T-helper 9 cell (primary cell): ENCODE measurements at places on chromosomes 4 and X.

DNA sequence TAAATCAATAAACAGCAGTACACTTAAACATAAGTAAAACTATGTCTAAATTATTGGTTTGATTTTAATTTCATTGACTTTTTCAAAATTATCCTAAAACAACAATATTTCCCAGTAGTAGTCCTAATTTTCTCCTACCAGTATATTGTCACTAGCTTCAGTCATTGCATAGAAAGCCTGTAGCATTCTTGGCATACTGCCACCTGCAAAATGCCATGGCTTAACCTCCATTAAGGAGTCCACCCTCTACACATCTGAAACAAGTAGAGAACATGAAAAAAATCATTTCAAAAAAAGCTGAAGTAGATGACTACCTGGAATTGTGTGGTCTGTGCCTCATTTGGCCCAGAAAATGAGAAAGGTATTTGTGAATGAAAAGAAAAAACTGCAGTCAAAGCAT is 348.5 kb downstream of the INPP4B start:
- no peak for DNase-seq

DNA sequence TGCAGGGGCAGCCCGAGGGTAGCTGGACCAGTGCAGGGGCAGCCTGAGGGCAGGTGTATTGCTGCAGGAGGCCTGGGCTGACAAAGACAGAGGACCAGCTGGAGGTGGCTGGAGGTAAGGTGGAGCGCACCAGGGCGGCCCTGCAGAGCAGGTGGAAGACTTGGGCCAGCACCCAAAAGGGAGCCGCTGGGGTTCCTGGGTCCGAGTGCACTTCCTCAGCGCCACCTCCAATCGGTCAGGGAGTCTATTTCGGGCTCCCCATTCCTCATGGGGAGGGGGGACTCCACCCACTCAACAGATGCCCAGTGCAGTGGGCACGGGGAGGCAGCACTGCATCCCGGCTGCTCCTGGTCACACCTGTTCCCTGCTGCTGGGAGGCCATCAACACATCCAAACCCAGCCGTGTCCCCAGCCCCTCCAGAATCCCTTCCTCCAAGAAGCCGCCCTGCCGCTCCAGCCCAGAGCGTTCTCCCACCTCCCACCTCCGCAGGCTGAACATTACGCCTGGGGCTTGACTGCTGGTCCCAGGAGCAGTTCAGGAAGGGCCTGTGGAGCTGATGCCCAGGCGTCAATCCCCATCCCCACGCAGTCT is 1.5 kb downstream of the LRPAP1 start:
- DNase-seq: no peak

- no peak for DNase-seq
These were observed 13.4 kb upstream of the IBSP start for GRCh38 chr4:87785731-87786509.

DNA sequence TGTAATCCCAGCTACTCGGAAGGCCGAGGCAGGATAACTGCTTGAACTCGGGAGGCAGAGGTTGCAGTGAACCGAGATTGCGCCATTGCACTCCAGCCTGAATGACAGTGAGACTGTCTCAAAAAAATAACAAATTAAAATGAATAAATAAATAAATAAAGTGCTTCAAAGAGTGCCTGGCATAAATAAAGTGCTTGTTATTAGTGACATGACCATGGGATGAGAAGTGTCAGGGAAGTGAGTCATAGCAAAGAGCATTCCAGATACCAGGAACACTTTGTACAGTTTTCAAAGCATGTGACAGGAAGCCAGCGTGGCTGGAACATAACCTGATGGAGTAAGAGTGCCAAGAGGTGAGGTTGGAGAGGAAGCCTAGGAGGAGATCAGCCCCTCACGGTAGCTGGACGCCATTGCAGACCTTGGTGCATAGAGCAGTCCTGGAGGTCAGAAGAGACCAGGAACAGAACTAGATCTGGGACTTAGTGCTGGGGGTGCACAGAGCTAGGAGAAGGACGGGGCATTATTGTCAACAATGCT is 6.0 kb upstream of the WDR13 start:
- no peak for DNase-seq

DNA sequence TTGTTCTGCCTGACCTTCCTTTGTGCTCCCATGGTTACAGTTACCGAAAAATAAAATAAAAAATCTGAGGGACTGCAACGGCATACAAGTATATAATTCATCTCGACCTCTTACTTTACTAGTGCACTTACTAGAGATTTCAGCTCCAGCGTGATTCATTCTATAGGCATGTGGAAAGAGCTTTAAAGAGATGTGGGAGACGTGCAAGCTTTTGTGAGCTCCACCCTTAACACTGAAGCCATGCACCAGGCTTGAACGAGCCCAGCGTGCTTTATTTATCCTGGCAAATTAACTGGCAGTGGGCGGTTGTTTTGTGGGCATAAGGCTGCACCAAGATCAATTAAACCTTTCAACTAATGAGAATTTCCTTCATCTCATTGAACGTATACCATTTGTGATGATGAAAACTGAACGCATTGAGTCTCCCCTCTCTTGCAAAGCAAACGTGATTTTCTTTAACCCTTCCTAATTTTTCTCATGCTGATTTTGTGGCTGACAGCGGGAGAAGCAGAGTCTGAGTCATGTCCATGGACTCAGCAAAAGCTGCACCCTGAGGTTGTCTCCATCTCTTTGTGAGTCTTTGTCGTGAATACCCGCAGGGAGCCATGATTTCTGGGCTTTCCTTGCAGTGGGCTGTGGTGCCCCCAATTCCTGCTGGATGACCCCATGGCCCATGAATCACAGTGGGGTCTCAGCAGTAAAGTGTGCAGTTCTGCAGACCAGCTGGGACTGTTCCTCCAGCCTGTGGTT is 60.1 kb downstream of the MXRA5 start:
- no peak for DNase-seq

DNA sequence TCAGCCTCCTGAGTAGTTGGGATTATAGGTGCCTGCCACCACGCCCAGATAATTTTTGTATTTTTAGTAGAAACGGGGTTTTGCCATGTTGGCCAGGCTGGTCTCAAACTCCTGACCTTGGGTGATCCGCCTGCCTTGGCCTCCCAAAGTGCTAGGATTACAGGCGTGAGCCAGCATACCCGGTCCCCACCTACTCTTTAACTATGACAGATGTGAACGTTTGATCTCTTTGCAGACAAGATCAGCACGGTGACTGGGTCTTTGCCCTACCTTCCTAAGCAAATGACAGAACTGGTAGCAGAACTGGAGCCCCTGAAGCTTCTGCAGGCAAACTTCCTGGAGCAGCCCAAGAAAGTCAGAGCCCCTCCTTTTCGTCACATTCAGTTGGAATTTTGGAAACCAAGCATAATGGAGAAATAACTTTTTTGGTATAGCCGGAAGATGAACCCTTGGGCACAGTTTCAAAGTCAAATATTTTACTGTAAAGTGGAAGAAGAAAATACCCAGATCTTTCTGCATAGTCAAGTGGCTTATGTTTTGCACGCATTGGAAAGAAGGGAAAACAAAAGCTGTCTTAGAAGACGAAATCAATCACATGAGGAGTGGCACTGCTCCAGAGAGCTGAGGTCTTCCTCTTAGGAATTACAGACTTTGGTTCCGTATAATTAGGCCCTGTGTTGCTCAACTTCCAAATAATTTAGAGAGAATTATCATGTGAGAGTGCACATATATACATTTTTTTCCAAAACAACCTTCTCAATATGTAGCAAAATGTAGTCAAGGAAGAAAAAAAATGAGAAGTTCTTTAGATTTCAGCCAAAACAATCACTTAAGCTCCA is 90.6 kb downstream of the SORBS2 start:
- DNase-seq: no peak

DNA sequence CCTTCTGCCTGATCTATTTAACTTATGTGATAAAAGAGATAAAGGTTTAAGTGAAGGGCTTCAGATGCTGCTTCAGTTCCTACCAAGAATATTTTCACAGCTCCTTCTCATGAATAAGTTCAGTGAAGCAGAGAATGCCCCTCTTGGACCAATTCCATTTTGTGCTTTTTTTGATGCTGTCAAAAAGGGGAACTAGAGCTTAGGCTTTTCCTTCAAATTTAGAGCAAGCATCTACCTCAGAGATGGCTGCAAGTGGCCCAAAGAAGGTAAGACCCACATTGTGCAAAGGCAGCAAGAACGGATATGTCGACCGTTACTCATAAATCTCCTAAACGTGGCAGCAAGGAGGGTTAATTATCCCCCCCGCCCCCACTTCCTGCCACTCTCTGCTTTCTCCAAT is 4.5 kb downstream of the CHRDL1 start:
- DNase-seq: no peak

GRCh38 chrX:153226344-153227185 is 47.5 kb downstream of the MAGEA1 start:
- no peak for DNase-seq

DNA sequence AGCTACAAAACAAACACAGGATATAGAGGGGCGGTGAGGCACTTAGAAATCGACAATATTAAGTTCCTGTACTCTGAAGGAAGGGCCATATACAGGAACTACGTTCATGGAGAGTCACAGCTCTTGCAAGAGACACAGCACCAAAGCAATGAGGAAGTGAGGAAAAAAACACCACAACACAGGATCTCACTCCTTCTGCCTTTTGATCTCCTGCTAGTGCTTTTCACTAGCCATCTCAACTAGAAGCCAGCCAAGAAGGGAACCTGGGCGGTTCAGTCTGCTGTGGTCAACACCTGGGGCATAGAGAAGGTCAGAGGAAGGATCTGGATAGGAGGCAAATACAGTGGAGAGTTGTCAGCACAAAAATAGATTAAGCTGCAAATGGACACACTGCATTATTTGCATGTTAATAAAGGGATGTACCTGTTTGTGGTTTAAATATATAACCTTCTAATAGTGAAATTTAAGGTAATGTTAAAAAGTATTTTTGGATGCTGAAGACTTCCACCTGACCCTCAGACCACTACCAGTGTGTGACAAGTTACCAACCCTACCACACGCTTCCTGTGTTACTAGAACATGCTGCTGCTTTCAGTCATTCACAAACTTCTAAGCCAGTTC is 104.6 kb downstream of the DTHD1 start:
- peak; percentile 16 for DNase-seq

GRCh38 chr4:14180166-14180565 is 552.6 kb upstream of the BOD1L1 start:
- no peak for DNase-seq

DNA sequence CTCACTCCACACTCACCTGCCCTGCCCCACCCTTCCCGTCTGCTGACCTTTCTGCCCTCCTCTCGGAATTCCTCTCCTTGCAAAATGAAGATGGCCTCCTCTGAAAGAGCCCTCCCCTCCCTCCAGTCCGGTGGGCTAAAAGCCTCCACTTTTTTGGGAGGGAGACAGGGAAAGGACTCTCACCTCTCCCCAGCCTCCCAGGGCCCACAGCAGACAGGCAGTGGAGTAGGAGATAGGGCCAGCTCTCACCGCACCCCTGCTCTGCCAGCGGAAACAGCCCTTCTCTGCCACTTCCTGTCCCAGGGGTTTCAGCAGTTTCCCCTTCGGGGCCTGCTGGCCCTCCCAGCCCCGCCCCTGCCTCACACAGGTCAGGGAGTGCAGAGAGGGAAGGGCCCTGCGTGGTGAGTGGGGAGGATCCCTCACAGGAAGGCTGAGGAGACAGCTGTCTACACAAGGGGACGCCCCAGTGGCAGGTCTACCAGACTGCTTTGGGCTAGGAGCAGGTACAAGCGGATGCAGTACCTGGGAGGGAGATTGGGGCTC is 18.2 kb downstream of the ELF4 start:
- peak; percentile 78 for DNase-seq

- DNase-seq: no peak
These were observed 29.5 kb downstream of the TMEM131L start for GRCh38 chr4:153495480-153496193.

DNA sequence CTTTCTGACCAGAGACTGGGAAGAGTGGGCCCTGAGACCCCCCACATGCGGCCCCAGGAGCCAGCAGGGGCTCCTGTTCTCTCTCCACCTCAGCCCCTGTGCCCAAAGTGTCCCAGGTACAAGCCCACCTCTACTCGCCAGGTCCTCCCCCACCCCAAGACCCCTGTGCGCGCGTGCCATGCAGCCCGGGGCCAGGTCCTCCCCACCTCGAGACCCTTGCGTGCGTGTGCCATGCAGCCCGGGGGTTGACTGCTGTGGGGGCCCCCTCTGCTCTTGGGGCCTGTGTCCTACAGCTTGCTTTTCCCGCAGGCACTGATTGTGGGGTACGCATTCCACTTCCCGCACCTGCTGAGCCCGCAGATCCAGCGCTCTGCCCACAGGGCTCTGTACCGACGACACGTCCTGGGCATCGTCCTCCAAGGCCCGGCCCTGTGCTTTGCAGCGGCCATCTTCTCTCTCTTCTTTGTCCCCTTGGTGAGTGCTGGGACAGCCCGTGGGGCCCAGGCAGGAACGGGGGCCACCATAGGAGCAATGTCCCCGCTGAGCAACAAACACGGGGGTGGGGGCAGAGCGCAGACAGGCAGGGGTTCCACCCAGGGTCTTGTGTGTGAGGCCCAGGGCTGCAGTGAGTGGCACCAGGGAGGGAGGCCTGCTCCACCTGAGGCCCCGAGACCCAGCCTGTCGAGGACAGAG is 20.3 kb downstream of the DGKQ start:
- no peak for DNase-seq

DNA sequence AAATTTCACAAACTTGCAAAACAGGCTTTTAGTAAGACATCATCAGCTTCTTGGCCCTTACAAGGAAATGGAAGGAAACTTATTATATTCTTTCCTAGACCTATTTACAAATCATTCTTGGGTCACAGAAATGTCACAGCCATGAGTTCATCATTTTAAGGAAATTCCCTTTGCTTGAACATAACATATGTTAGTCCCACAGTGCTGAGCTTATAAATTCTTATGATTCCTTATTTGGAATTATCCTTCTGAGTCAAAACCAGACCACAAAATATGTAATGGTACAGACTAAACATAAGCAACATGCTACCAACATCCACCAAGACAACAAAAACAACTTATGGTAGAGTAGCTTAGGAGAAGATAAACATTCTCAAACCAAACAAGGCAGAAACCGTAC is 236.9 kb upstream of the CTSO start:
- DNase-seq: no peak

DNA sequence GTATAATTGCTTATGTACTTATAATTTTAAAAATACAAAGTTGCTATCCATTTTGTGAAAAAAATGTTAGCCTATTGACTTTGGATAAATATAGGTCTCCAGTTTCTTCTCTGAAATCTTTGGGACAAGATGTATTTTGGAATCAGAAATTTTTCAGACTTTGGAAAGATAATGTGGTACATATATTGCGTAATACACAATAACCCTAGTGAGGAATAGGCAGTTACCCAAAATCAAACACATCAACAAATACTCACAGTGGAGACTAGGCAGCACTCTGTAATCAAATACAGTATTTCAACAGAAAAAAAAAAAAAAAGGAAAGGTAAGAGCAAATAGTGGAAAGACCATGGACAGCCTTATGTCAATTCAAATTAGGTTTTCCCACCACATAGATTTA is 796.8 kb downstream of the ADGRL3 start:
- no peak for DNase-seq

DNA sequence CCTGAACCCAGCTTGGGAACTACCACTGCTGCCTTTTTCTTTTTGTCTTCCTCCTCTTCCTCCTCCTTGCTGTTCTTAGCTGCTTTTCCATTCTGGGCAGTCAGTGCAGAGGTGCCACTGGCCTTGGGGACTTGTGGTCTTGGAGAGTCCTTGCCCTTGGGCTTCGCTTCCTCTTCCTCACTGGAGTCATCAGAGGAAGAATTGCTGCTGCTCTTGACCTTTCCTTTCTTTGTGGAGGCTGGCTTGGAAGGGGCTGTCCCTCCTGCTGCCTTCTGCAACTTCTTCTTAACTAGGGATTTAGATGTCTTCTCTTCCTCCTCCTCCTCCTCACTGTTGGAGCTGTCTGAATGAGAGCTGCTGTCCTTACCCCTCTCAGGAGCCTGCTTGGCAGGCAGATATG is 53.2 kb downstream of the FAM9B start:
- DNase-seq: no peak

- no peak for DNase-seq
These were observed 136.7 kb downstream of the CBLL2 start for GRCh38 chrX:22409418-22409817.
